ENCODE measurements at places on chromosomes 4 and X.

- DNase-seq = no peak
- H3K4me1 ChIP-seq = no peaks in the 10 kb centered on the region
- no peaks in the 10 kb centered on the region for H3K36me3 ChIP-seq
- no peak overlapping the region for H3K27ac ChIP-seq
- H3K4me3 ChIP-seq = no peak overlapping the region
Measured at GRCh38 chr4:75071317-75071716, 138.4 kb downstream of the PARM1 start.

- no peak for DNase-seq
- peaks cover 2% of the 10 kb centered on the region for H3K4me1 ChIP-seq
- peaks cover 2% of the 10 kb centered on the region for H3K36me3 ChIP-seq
- H3K4me3 ChIP-seq = no peak overlapping the region
- H3K27me3 ChIP-seq = peaks cover 63% of the 10 kb centered on the region
Measured at GRCh38 chr4:183907871-183908683, 3.0 kb downstream of the STOX2 start.

DNA sequence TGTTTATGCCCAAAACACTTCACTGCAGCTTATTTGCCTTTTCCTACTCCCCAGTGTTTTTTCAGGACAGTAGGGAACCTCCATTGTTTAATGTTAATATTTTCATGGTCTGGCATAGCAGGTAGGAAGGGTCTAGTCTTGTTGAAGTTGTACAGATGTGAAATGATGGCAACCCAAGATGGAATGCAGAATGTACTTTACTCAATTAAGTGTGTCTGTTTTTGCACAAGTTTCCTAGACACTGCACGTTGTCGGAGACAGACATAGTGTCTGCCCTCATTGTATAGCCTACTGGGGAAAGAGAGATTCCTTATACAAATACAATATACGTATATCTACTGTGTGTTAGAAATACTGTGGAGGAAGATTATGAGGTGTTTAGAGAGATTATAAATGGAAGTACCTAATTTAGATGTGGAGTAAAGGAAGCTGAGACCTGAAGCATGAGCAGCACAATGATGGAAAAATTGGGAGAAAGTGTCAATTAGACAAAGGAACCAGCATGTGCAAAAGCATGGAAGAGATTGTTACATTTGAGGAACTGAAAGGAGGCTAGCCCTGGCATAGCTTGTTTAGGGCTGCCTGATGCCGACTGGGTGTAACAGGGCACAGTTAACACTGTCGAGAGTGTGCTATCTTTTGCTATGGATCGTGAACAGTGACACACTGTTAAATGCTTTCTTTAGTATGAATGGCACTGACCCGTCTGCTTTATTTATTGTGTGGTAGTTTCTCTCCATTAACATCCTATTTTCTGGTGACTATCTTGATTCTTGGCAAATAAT, 18.4 kb downstream of the CPEB2 start:
- no peaks in the 10 kb centered on the region for H3K27me3 ChIP-seq
- H3K27ac ChIP-seq = no peak overlapping the region
- no peak for DNase-seq

- peaks cover 15% of the 10 kb centered on the region for H3K36me3 ChIP-seq
- DNase-seq = no peak
- H3K27me3 ChIP-seq = no peaks in the 10 kb centered on the region
- H3K27ac ChIP-seq = no peak overlapping the region
- H3K4me3 ChIP-seq = no peak overlapping the region
Measured at GRCh38 chr4:6971536-6972374, 62.1 kb downstream of the TBC1D14 start.

- peaks cover 2% of the 10 kb centered on the region for H3K36me3 ChIP-seq
- H3K27ac ChIP-seq = peak overlapping the region; percentile 66
- H3K27me3 ChIP-seq = no peaks in the 10 kb centered on the region
- DNase-seq = peak; percentile 60
- H3K4me3 ChIP-seq = peak overlapping the region; percentile 77
Measured at GRCh38 chr4:37978248-37978924, 18.2 kb downstream of the PTTG2 start.
